ENCODE measurements at places on chromosomes 12 and 14. TPM values are rescaled to one million over a fixed set of nuclear protein-coding genes. Genes with fewer than 3 reads are reported as not detected.

Gene AQP2
- total RNA-seq, result not detected

Gene KRT76
- total RNA-seq, result not detected

Gene RXYLT1
- 15.4 TPM for total RNA-seq

Gene TRHDE
- 3.2 TPM for total RNA-seq

Gene TAS2R9
- total RNA-seq, result not detected

Gene LUM
- 49.5 TPM for total RNA-seq

Gene SERPINA12
- total RNA-seq, result not detected

Gene HSPB8
- total RNA-seq, result 17.0 TPM

Measured in type B pancreatic cell (in vitro differentiated cells).